ENCODE measurements at places on chromosomes 13 and 19.

DNA sequence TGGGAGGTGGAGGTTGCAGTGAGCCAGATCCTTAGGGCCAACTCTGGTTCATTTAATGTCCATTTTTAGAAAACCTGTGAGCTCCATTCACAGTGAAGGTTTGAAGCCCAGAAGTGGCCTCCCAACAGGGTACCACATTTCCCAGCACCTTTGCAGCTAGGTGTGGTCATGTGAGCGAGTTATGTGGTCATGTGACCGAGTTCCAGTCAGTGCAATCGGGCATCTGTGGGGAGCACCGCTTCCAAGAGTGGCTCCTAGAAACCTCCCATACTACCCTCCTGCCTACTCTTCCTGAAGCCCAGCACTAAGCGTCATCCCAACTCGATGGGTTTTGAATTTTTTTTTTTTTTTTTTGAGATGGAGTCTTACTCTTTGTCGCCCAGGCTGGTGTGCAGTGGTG is 663 bp upstream of the PLA2G4C start:
- no peak for DNase-seq

DNA sequence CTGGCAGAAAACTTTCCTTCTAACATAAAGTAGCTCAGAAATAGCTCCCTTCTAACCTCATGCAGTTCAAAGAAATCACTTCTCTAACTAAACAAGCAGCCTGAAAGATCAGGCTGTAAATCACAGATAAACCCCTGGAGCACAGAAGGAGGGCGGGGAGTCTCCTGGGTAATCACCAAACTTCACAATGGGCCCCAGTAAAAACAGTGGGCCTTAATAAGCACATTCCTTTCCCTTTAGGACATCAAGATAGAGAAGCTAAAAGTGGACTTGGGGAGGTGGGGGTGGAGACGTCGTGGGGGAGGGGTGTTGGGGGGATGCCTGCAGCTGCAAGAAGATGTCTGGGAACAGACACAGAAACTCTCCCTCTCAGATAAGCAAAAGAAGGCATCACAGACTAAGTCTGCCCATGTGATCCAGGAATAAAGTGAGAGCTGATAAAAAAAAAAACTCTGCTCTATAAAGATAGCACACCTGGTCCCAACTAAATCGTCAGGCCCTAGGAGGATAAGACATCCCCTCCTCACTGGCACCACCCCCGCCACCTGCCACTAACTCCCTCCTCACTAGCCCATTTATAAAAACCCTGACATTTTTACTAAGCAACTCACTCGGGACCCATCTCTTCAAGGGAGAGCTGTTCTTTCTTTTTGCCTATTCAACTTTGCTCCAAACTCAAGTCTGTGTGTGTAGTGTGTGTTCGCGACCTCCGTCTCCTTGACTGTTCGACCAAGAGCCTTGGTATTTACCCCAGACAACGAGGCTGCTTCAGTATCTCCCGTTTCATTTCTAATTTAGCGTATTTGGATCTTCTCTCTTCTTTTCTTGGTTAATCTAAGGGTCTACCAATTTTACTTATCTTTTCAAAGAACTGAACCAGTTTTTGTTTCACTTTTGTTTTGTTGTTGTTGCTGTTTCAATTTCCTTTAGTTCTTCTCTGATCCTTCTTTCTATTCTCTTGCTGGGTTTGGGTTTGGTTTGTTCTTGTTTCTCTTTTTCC is 31.7 kb downstream of the DNAJC15 start:
- no peak for DNase-seq

DNA sequence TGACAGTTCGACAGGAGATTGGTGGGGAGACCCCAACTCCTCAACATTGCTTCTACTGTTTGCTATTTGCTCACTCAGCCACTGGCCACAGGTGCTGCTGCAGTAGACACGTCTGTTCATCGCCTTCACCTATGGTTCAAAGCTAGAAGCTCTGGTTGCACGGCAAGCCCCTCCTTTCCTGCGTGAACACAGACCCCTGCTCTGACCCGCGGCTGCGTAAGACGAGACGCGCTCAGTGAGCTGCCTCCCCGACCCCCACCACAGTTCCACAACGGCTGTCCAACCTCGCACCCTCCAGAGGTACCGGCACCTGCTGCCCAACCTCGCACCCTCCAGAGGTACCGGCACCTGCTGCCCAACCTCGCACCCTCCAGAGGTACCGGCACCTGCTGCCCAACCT is 6.8 kb downstream of the RASA3 start:
- DNase-seq, result no peak

- no peak for DNase-seq
Observed at GRCh38 chr13:51920267-51920666, 58.5 kb downstream of the CCDC70 start.

- peak; percentile 45 for DNase-seq
Observed at GRCh38 chr13:32314271-32315237, 609 bp downstream of the ZAR1L start.

- DNase-seq, result no peak
Observed at GRCh38 chr13:81293594-81294164, 952.8 kb upstream of the SPRY2 start.

DNA sequence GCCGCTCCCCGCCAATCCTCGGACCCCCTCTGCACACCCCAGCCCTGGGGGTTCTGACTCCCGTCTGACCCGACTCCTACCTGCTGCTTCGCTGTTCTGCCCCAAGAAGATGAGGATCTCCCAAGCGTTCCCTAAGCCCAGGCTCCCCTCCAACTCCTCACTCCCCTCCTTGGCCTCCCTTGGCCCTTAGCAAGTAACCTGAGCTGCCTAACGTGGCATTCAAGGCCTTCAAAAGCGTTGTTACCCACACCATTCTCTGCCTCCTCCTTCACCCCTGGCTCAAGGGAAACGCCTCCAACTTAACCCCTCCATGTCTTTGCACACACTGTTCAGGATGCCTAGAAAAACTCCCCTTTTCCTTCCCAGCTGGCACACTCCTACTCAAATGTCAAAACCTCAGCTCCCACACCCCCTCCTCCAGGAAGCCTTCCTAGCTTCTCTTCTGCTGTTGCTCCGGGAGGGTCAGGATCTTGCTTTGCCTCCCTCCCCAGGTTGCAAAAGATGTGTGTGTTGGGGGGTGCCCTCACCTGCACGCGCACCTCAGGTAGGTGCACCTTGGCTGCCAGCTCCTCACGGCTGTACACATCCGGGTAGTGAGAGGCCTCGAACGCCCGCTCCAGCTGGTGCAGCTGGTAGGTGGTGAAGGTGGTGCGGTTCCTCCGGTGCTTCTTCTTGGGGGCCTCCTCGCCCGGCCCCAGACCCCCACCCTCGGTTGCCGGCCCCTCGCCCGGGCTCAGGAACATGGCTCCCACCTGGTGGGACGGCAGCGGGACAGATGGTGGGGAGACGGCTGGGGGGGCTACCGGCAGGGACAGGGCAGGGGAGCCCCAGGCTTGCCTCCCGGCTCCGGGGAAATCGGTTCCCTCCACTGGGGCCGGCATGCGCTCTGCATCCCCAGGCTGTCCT is 775 bp downstream of the RAX2 start:
- no peak for DNase-seq

DNA sequence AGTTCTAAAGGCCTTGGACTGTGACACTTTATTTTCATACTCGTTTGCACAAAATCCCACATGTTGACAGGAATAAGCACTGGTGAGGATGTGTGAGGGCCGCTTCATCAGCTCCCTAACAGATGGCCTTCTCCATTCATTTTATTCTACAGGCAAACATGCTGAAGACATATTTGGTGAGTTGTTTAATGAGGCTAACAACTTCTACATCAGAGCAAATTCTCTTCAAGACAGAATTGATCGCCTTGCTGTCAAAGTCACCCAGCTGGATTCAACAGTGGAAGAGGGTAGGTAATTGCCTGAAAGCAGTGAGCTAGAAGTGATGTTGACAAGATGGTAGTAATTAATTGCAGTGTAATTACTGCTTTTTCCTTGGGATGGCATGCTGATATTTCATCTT is 95.7 kb downstream of the GPR12 start:
- no peak for DNase-seq

DNA sequence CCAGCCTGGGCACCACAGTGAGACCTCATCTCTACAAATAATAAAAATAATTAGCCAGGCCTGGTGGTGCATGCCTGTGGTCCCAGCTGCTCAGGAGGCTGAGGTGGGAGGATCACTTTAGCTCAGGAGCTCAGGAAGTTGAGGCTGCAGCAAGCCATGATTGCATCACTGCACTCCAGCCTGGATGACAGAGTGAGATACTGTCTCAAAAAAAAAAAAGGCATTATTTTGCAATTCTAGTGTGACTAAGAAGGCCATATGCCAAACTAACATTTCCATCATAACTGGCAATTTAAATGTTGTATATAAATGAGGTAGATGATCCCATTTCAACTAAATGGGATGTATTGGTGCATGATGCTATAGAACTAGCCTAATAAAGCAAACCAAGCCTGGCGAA is 632.8 kb upstream of the KLF12 start:
- no peak for DNase-seq

DNA sequence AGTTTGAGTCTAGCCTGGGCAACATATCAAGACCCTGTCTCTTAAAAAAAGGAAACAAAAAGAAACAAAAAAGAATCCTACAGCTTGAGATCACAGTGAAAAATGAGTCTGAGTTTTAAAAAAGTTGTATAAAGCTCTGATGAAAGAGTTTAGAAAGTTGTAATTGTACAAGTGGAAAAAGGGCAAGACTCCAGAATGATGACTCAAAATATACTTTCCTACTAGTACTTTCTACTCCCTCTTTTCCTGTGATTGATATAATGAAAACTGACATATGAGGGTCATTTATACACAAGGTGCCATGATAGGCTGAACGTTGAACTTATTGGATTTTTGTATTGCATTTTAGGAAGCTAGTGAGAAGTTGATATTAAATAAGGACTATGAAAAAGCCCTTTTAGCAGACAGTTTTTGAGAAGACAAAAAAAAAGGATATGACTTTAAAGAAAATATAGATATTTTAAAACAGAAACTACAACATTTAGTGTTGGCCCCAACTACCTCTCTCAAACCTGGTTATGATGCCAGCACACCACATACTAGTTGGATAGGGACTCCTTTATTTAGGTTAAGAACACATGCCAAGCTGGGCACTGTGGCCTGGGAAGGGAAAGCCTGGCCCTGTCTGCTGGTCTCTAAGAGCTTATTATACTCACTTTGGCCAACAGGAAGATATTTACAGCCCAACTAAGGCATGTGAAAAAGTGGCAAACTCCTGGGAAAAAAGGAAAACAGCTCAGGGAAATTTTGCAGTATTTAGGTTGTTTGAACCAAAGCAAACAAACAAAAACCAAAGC is 116.6 kb downstream of the KL start:
- no peak for DNase-seq

- peak; percentile 44 for DNase-seq
Observed at GRCh38 chr13:29369060-29369743, 226.3 kb downstream of the SLC7A1 start.

- no peak for DNase-seq
Observed at GRCh38 chr19:709196-709964, 645 bp downstream of the PALM start.

DNA sequence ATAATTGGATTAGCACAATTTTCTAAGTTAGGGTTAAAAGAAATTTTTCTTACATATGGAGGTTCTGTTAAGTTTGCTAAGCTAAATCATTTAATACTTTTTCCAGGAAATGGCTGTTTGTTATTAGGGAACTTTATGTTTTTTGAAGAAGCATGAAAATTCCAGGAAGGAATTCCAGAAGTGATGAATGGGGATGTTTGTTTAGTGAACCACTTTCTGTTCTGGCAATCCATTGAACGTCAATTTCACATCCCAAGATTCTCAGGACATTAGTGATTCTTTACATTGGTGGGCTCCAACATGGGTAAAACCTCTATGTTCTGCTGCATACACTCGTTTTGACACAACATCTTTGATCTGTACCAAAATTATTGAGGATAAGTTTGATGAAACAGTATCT is 534.4 kb downstream of the IRS2 start:
- no peak for DNase-seq

DNA sequence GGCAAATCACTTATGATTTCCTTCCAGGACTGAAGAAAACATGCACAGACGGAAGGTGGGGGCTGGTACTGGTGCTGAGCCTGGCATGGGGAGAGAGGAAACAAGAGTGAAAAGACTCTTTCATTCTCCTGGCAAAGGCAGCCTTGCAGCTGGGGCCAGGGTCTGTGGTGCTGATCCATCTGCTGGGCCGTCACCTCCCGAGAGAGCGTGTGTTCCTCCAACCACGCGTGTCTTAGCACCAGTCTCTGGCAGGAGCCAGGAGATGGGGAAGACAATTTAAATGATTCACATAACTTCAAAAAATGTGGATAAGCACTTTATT is 23.9 kb upstream of the SPART start:
- peak; percentile 95 for DNase-seq

DNA sequence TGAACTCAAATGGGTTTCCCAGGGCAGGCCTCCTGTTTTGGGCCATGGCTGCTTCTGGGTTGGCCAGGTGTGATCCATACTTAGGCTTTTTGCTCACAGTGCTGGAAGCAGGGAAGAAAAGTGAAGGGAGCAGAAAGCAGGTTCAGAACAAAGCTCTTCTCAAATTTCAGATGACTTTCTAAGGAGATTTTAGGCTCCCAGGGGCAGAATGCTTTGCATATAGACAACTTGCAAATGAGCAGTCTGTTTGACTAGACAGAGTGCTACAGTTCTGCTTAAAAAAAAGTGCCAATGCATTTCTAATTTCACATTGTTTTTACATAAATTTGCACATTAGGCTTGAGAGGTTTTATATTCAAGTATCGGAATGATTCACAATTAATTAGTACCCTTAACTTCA is 2.6 kb upstream of the SLC10A2 start:
- no peak for DNase-seq

DNA sequence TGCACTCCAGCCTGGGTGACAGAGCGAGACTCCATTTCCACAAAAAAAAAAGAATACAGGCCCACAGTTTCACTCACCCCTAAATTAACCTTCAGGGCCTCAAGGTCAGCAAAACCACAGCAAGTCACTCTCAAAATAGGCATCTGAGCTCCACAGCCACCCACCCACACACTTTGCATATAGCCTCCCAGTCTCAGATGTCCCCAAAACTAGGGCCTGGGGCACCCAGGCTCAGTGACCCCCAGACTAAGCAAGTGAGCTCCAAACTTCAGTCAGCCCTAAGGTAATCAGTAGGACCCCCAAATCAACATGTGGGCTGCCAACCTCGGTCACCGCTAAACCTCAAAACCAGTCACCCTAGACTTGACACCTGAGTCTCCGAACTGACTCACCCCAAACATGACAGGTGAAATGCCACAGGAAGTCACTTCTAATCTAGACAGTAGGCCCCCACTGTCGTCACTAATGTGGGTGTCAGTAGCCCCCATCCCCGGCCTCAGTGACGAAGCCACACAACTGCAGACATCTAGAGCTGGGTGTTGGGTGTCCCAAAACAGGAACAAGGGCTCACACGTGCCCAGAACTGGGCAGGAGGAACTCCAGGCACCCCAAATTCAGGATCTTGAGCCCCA is 13.9 kb downstream of the RABAC1 start:
- DNase-seq, result no peak

GRCh38 chr13:78881751-78882150 is 222.8 kb upstream of the OBI1 start:
- no peak for DNase-seq

GRCh38 chr19:39858541-39858940 is 12.4 kb upstream of the FBL start:
- DNase-seq, result no peak

DNA sequence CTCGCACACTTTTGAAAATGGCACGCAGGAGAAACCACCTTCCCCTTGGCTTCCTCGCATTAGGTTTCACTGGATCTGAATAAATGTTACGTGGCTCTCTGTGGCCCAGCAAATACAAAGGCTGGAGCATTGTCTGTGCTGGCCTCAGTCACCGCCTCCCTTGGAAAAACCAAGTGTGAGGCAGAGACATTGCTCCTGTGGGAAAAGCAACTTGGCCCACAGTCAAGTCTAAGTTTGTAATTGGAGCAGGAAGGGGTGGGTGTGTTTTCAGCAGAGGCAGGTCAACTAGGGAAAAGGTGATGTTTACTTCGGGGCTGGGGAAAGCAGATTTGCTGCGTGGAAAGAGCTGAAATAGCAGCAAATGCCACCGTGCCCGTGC is 101.6 kb downstream of the IRS2 start:
- DNase-seq, result peak; percentile 20

All from globus pallidus (tissue), 1 donor.